Suppressor macrophage (primary cell): ENCODE measurements at places on chromosomes 12 and 14.

DNA sequence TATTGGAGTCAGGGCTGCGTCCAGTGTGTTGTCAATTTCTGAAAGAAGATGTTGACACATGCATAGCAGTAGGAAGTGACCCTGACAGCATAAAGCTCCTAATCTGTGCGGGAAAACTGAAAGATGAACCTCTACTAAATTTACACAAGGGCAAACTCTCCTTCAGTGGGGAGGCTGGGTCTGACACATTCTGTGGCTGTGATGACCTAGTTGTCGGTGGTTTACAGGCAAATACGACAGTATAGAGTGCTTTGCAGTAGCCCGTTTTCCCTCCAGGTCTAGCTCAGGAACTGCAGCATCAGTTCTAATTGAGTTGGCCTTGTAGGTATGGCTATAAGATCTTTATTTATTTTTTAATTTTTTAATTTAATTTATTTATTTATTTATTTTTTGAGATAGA, 14.8 kb upstream of the GABARAPL1 start:
- no peak for DNase-seq

DNA sequence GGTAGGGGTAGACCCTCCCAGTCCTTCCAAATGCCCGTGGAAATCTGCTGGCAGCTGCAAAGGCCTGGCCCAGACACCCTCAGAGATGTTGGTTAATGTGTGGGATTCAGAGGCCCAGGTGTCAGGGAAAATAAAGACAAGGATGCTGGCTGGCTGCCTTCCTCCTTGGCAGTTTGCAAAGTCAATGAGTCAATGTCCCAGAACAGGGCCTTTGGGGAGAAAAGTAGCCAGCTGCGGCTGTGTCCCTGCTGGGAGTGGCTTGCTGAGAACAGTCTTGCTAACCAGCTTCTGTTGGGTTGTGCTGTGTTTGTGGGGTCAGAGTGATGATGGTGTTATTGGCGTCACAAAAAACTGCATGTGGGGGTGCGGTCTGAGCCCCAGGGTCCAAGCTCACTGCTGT, 29.2 kb downstream of the GLRX5 start:
- DNase-seq: no peak

DNA sequence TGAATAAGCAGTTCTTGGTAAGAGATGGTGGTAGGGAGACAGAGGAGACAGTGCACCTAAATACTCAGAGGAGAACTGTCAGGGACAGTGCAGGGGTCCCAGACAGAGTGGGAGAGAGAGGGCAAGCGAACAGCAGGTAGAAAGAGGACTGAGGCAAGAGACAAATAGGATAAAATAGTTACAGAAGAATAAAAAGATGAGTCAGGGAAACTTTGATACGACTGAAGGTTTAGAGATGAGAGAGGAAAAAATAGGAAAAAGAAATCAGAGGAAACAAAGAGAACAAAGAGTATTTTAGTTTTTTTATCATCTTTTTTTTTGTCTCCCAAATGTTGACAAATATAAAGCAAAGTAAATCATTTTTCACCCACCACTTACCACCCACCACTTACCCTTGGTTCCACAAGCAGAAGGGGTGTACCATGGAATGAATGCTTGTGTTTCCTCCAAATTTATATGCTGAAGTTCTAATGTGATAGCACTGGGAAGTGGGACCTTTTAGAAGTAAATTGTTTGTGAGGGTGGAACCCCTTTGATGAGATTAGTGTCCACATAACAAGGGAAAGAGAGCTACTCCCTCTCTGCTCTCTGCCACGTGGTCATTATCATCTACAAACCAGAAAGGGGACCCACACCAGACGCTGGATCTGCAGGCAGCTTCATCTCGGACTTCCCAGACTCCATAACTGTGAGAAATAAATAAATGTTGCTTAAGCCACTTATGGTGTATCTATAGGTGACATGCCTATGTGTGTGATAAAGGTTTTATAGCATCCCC, 292.1 kb downstream of the BTG1 start:
- DNase-seq: no peak

GRCh38 chr12:113030875-113031525, 25.5 kb upstream of the DTX1 start:
- peak; percentile 37 for DNase-seq

DNA sequence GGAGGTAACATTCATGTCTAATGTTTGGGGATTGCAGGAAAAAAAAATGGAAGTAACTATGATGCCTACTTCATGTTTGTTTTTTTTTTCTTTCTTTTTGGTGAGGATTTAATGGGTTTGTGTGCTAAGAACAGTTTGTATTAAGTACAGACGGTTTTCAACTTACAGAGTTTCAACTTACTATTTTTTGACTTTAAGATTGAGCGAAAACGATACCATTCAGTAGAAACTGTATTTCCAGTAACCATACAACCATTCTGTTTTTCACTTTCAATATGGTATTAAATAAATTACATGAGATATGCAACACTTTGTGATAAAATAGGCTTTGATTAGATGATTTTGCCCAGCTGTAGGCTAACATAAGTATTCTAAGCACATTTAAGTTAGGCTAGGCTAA, 10.4 kb downstream of the TECPR2 start:
- no peak for DNase-seq
